ENCODE measurements at places on chromosomes 5 and 9.

- peak; percentile 80 for DNase-seq
Measured at GRCh38 chr5:136040746-136041415, 12.1 kb downstream of the TGFBI start.

- no peak for DNase-seq
Measured at GRCh38 chr5:171369056-171369455, 18.6 kb upstream of the NPM1 start.

DNA sequence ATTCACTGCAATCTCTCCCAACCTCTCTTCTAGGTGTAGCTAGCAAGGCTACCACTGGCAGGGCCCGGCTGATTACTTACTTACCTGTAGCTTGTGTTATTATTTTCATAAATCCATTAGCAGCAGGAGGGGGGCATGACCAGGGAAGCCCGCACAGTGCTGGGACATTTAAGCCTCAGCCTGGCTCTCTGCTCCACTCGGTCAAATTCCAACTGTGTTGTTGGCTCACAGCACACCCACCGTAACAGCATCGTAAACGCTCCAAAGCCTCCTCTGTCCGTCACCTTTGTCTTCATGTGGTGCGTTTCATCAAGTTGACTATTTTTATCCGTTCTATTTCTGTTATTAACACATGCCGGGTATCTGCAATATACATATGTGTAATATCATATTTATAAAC, 264.7 kb downstream of the NSG2 start:
- no peak for DNase-seq

DNA sequence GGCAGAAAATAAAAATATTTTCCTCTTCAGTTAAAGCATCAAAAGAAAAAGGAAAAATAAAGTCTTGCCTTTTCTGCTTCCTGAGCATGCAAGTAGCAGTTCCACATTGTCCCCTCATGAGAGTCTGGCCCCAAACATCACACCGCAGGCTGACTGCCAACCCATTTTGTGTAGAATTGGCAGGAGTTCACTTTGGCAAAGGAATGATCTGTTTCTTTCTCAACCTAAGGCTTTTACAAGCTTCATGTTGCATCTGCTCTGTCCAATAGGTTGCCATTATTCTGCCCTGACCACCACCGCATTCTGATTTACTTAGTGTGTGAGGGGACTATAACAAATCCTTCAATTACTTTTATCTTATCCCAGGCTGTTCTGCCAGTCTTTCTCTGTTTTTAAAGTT, 249.5 kb downstream of the ISL1 start:
- no peak for DNase-seq

GRCh38 chr5:116475338-116475737, 99.3 kb downstream of the SEMA6A start:
- no peak for DNase-seq

DNA sequence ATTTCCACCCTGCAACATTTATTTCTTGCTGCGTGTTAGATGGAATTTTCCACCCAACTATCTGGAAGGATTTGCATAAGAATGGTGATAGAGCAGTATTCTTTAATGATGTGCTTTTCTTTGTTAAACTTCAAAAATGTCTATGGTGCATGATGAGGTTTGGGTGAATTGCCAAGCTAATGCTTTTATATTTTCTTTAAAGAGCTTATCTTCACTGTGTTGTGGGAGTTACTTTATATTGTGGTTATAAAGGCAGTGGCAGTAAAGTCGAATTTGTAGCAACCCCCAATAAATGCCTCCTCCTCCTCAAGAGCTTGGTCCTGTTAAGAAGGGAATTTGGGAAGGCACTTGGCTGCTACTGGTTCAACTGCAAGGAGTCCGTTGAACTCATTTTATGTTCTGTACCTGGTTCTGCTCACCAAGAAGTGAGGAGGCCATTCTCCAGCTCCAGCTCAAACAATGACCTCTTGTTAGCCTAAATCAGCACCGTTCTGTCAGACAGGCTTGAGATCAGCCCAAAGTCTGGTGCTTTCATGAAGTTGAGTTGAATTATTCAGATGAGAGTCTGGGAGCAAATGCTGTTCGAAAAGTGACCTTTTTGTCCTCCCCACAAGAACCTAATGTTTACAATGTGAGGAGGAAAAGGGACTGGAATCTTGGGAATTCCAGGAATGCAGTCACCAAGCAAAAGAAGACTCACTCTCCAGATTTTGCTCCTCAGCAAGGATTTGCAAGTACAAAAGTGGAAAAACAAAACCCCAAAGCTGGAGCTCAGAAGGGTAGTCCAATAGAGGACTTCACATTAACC, 217.0 kb downstream of the TMEM38B start:
- DNase-seq: no peak

DNA sequence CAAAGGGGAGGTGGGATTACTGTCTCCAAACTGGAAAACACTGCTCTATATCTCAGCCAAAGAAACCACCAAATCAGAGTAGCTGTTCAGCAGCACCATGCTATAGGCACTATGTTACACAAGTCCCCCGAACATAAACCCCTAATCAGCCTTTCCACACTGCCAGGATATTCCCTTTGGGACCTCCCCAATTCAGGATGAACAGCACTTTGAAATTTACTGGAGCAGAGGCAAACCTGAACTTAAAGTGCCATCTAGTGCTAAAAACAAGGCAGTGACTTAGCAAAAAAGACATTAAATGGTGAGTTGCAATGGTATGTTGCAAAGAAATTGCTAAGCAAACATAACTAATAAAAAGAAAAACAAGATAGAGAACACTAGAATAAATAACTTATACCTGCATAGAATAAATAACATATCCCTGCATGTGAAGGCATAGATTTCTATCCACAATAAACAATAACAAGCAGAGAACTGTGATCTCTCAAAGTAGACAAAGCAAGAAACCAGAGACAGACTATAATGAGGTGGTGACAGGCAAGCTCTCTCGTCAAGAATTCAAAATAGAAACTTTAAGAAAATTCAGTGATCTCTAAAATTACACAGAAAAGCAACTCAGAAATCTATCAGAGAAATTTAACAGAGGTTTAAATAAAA, 584.4 kb upstream of the ACO1 start:
- peak; percentile 53 for DNase-seq

- no peak for DNase-seq
Measured at GRCh38 chr5:156991714-156992113, 28.7 kb upstream of the TIMD4 start.

GRCh38 chr9:113511856-113512761, 48.6 kb downstream of the RGS3 start:
- DNase-seq: no peak

DNA sequence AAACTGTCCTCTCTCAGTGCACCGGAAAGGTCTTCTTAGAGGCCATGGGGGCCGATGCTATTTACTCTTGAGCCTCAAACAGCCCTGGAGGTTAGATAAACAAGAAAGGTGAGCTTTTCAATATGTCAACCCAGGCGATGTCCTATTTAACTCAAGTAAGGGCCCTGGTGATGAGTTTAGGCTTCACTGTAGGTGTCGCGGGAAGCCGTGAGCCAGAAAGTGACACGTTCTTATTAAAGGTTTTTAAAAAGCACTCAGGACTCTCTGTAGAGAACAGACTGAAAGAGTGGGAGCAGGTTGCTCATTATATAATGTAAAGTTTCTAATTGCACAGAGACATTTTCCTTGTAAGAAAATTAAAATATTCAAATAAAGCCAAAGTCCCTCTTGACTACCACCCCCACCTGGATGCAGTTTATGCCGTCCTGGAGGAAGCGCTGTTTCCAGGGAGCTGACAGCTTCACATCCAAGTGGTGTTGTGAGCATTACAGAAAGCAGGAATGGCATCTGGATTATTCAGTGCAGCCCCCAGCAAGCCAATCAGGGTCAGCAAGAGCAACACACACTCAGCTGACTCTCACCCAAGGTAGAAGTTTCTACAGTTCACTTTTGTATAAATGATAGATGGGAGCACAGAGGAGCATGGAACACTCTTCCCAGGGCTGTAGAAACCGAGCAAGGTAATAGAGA, 280.3 kb downstream of the DRD1 start:
- no peak for DNase-seq

DNA sequence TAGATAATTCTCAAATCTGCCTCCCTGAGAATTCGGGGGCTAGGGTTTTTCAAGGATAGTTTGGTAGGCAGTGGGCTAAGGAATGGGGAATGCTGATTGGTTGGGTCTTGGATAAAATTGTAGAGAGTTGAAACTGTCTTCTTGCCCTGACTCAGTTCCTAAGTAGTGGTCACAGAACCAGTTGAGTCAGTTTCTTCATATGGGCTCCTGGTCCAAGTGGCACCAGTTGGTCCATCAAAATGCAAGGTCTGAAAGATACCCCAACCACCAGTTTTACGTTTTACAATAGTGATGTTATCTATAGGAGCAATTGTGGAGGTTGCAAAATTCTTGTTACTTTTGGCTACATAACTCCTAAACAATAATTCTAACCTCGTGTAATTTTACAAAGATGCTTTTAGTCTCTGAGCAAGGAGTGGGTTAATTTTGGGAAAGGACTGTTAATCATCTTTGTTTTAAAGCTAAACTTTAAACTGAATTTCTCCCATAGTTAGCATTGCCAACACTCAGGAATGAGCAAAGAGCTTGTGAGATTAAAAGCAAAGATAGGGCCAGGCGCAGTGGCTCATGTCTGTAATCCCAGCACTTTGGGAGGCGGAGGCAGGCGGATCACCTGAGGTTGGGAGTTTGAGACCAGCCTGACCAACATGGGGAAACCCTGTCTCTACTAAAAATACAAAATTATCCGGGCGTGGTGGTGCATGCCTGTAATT, 7.7 kb downstream of the CDK7 start:
- no peak for DNase-seq

GRCh38 chr9:110622368-110622767, 42.8 kb upstream of the SVEP1 start:
- DNase-seq: no peak

GRCh38 chr5:10602031-10602806, 38.3 kb downstream of the ANKRD33B start:
- DNase-seq: no peak

All from HT-29 (cell line).